ENCODE measurements at places on chromosomes 13 and 19. TPM values are rescaled to one million over a fixed set of nuclear protein-coding genes. Genes with fewer than 3 reads are reported as not detected.

GRCh38 chr13:31775148-31775547 lies 35.8 kb downstream of the RXFP2 start:
- no peak for DNase-seq

DNA sequence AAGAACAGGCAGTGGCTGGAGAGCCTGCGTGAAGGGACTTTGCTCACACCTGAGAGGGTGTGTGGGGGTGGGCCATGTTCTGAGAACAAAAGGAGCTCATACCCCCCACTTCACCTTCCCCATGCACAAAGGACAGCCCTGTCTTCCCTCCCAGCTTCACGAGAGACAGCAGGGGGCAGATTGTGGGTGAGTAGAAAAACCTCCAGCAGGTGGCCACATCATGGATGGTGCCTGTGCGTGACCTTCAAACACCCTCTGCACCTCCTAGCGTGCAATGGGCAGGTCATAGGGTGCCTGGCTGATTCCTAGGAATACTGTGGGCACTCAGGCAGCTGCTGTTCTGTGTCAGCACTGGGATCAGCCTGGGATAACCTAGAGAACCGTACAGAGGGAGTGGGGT lies 36.3 kb upstream of the PSG9 start:
- no peak for DNase-seq

- DNase-seq = no peak
Observed at GRCh38 chr19:49663224-49663623, 2.4 kb downstream of the IRF3 start.

DNA sequence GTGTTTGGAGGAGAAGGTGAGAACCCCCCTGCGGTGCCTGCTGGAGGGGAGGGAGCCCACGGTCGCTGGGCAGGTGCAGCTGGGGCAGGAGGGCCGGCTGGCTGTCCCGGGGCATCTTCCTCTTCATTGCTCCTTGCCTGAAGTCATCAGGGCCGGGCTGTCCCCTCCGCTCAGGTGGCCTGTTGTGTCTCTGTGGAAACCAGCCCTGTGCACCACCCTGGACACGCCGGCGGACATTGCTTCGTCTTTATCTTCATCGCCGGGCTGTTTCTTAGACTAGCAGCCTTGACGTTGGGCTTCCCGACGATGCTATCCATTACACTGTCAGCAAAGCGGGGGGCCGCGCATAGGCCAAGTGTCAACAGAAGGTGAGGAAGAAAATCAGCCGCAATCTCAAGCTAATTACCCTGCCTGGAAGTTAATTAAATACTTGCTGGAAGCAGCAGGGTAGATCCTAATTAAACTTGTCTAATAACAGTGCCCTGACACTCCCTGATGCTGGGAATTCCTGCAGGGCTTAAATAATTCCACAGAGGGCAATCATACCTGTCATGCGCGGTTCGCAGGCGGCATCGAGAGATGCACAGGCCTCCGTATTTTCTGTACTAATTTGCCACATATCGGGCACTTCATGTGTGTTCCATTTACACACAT lies 111.4 kb upstream of the SOX1 start:
- DNase-seq = no peak

DNA sequence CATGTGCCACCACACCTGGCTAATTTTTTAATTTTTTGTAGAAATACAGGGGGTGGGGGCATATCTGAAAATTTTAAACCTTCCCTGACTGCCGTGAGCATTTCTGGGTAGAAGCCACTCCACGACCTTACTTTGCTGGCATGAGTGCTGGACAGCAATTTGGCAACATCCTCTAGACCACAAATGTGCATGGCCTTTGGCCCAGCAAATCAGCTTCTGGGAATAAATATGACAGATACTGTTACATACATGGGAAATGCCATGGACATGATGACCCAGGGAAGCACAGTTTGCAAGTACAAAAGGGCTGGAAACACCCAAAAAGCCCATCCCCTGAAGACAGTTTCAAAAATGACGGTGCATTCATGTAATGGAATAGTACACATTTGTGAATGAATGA lies 3.2 kb upstream of the PVR start:
- no peak for DNase-seq

DNA sequence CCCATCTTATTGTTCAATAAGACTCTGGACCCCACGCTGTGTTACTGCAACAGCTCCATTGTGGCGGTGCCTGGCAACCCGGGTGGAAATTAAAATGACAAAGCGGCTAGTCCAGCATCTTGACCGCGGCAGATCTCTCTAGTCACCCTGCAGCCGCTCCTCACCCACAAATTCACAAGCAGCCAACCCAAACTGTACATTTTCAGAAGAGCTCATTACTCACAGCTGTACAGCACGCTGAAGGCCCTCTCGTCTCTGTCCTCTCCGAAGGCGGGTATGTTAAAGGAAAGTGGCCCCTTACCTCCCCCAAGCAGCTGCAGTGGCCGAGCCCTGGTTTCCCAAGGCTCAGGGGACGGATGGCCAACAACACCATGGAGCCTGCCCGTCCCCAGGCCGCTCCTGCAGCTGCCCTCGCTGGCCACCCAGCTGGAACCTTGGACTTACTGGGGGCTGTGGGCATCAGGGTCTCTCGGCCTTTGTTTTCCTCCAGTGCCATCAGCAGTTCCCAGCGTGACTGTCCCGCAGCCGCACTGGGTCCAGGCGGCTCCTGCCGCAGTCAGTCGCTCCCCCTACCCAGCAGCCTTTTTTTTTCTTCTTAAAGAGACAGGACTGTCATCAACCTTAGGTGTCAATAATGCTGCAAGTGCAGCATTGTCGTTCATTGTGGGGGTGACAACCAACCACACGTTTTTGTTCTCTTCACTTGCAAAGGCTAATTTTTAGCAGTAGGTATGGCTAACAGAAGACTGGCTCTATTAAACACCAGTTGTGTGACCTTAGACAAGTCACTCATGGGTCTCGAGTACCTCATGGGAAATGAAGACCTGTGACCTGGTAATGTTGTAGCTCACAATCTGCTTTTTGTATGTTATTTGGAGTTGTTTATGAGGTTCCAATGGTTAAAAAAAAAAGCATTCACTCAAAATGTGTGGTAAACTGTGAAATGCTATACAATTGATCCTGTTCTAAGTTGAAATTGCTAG lies at the start of gene SACS:
TSS of gene SACS (minus strand) at position 532 of the 983 bp plus-strand sequence. CDS start 22,463 bp downstream, outside the sequence.
- no peak for DNase-seq

DNA sequence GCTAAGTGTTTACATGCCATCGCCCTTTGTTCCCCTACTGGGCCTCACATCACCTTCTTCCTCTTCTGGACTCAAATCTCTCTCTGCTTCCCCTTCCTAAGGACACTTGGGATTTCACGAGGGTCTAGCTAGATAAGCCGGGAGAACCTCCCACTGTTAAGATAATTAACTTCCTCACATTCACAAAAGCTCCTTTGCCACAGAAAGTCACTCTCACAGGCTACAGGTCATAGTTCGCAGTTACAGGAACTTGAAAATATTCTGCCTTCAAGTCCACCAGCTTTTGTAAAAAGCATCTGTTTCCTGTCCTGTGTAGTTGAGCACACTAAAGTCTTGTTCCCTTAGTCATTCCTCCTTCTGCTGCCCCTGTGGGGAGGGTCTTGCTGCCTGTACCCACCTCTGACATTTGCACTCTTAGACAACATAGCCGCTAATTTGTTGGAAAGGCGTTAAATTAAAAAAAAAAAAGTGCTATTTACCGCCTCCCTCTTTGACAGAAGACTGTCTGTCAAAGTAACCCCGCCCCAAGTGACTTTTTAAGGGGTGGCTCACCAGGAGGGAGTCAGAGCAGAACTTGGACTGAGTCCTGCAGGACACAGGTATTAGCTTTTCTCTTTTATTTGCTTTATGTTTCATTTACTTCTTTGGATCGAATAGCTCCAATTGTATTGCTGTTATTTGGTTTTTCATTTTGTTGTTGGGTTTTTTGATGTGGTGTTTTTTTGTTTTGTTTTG lies 26.8 kb upstream of the CEACAM21 start:
- DNase-seq = no peak

The ZNF177 gene
- 2.3 TPM for polyA plus RNA-seq

The ETV2 gene
- 0.33 TPM for polyA plus RNA-seq

The KLHL1 gene
- polyA plus RNA-seq = not detected

The COL4A2 gene
- polyA plus RNA-seq = 248 TPM

The ZNF835 gene
- not detected for polyA plus RNA-seq

The NFIX gene
- 22.3 TPM for polyA plus RNA-seq

The U2AF1L4 gene
- 10.2 TPM for polyA plus RNA-seq

Data from AG04450 (cell line).